ENCODE measurements at places on chromosomes 7 and 10. TPM values are rescaled to one million over a fixed set of nuclear protein-coding genes. Genes with fewer than 3 reads are reported as not detected.
A peak's percentile ranks its signal among the peaks of the same experiment; 100 is the strongest.

DNA sequence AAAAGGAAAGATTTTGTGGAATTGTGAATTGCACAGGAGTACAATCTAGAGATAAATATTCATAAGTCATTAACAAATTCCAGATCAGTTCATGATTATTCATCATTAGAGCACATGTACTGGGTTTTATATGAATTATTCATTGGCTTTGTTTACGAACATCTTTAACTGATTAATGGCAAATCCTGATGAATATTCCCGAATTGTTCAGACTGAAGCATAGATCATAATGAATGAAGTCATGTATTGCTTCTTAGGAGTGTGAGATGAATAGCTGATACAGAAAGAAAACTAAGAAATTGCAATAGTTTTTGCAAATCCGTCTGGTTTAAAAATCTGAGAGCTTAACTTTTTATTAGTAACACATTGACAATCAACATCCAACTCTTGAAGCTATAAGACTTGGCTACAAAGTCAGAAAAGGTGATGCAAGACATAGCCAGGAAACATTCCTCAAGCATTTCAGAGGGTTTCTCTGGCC, 183.6 kb upstream of the DGKB start:
- no peak for DNase-seq
- no peaks in the 10 kb centered on the region for H3K36me3 ChIP-seq
- H3K4me1 ChIP-seq: no peaks in the 10 kb centered on the region
- no peak overlapping the region for H3K27ac ChIP-seq

GRCh38 chr7:51472873-51473272, 156.3 kb upstream of the COBL start:
- no peak overlapping the region for H3K4me3 ChIP-seq
- no peaks in the 10 kb centered on the region for H3K4me1 ChIP-seq
- H3K27me3 ChIP-seq: peaks cover 36% of the 10 kb centered on the region
- no peak overlapping the region for H3K27ac ChIP-seq

DNA sequence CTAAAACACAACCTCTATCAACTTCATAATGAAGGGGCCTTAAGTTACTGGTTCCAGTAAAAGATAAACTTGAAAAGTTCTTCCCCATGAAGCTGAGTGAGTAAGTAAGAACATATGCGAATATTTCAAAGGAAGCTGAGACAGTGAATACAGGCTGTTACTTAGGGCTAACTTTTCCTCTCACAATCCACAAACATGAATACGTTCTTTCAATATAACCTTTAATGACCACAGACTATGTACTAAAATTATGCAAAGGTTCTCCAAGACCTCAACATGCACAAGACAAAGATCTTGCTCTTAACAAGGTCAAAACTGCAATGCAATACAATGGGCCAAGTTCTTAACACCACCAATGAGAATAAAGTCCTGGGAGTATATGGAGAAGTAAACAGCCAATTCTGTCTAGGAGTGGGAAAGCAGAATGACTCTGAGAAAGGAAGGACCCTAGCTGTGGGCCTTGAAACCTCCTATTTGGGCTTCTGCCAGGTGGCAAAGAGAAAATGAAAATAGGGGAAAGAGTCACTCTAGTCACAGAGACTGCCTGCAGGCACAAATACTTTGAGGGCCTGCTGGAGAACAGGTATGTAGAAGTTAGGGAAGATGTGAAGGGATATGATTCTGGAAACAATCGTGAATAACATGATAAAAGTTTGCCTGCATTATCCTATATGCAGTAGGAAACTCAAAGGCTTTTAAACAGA, 43.7 kb downstream of the OSBPL3 start:
- H3K36me3 ChIP-seq: no peaks in the 10 kb centered on the region
- DNase-seq: no peak
- peaks cover 28% of the 10 kb centered on the region for H3K4me1 ChIP-seq
- H3K27ac ChIP-seq: peak overlapping the region; percentile 34

DNA sequence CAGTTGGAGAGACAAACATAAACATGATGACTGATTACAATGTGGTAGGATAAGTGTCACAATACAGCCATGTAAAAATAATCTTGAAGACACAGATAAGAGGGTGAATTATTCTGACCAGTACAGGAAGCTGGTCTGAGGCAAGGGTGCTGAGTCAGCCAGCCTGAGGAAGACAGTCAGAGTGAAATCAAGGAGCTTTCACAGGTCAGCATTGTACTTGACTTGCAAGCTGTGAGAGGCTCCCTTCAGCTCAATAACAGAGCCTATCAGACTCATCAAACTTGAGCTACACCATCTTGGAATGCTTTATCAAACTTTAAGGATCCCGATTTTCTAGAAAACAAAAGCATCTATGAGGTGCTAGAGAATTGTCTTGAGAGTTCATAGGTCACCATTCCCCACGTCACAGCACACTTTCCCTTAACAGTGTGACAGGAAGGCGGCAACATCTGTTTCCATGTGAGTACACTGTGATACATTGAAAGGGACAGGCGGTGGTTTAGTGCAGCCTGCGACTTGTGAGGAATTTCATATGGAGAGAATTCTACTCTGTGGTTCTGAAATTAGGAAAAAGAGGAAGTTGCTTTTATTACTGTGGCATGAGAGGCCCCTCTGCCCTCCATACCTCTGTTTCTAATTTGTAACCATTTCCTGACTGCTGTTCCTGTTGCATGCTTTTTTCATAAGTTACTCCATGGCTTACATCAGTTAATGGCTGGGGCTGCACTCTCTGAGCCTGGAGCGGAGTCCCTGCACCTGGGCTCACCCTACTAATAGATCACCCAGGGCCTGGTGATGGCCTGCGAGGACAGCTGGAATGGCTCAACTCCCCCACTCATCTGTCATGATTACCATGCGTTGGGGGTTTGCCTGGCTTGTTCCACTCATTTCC, 417.1 kb downstream of the SUGCT start:
- H3K27me3 ChIP-seq: no peaks in the 10 kb centered on the region
- H3K4me1 ChIP-seq: peaks cover 7% of the 10 kb centered on the region
- no peak overlapping the region for H3K27ac ChIP-seq
- peak; percentile 35 for DNase-seq
- H3K4me3 ChIP-seq: no peak overlapping the region

- peaks cover 41% of the 10 kb centered on the region for H3K4me1 ChIP-seq
- H3K4me3 ChIP-seq: peak overlapping the region; percentile 2
- H3K27ac ChIP-seq: no peak overlapping the region
- no peaks in the 10 kb centered on the region for H3K36me3 ChIP-seq
- no peaks in the 10 kb centered on the region for H3K27me3 ChIP-seq
- peak; percentile 91 for DNase-seq
Observed at GRCh38 chr7:29609162-29610037, 45.8 kb downstream of the PRR15 start.

- DNase-seq: no peak
- no peaks in the 10 kb centered on the region for H3K27me3 ChIP-seq
- H3K27ac ChIP-seq: peak overlapping the region; percentile 31
- H3K36me3 ChIP-seq: peaks cover 92% of the 10 kb centered on the region
Observed at GRCh38 chr7:107194052-107194451, 25.2 kb downstream of the HBP1 start.

DNA sequence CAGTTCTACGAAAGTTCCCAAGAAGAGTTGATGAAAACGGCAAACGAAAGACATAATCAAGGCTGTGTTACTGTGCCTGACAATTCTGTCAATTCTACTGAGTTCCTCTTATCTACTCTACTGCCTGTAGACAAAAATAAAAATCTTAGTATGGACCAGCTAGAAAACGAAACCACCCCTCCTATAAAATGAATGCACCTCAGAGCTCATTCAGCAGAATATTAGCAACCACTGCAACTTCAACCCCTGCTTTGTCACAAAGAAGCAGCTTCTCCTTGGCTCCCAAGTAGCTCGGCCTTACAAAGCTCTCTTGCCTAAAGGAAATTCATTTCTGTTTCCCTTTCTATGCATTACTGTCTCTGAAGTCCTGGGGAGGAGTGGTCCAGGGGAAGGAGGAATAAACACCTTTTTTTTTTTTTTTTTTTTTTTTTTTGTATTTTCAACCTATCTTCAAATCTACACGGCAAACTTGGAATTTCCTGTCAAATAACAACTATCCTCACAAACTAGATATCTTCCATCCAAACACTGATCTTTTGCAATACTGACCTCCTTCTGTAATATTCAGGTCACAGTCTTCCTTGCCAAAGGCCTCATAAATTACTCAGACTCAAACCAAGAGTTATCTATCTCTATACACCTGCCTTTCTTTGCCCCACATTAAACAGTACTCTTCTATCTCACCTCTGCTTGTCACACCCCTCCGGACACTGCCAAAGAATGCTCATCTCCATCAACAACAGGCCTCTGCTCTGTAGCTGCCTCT, 74.3 kb downstream of the GLI3 start:
- peaks cover 43% of the 10 kb centered on the region for H3K4me1 ChIP-seq
- peak overlapping the region; percentile 95 for H3K27ac ChIP-seq
- H3K36me3 ChIP-seq: no peaks in the 10 kb centered on the region
- H3K27me3 ChIP-seq: no peaks in the 10 kb centered on the region

DNA sequence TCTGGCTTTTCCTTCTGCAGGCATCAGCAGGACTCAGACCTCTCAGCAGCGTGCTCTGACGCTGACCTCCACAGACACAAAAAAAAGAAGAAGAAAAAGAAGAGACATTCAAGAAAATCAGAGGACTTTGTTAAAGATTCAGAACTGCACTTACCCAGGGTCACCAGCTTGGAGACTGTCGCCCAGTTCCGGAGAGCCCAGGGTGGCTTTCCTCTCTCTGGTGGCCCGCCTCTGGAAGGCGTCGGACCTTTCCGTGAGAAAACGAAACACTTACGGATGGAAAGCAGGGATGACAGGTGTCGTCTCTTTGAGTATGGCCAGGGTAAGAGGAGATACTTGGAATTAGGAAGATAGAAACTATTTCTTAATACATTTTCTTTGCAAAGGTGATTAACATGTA, 115.7 kb downstream of the CYTH3 start:
- DNase-seq: no peak
- peaks cover 63% of the 10 kb centered on the region for H3K36me3 ChIP-seq
- no peaks in the 10 kb centered on the region for H3K4me1 ChIP-seq
- no peak overlapping the region for H3K4me3 ChIP-seq
- no peak overlapping the region for H3K27ac ChIP-seq

- peak overlapping the region; percentile 68 for H3K27ac ChIP-seq
- peaks cover 11% of the 10 kb centered on the region for H3K4me1 ChIP-seq
- H3K27me3 ChIP-seq: no peaks in the 10 kb centered on the region
- H3K36me3 ChIP-seq: no peaks in the 10 kb centered on the region
Observed at GRCh38 chr7:20532890-20533289, 82.6 kb upstream of the ABCB5 start.

DNA sequence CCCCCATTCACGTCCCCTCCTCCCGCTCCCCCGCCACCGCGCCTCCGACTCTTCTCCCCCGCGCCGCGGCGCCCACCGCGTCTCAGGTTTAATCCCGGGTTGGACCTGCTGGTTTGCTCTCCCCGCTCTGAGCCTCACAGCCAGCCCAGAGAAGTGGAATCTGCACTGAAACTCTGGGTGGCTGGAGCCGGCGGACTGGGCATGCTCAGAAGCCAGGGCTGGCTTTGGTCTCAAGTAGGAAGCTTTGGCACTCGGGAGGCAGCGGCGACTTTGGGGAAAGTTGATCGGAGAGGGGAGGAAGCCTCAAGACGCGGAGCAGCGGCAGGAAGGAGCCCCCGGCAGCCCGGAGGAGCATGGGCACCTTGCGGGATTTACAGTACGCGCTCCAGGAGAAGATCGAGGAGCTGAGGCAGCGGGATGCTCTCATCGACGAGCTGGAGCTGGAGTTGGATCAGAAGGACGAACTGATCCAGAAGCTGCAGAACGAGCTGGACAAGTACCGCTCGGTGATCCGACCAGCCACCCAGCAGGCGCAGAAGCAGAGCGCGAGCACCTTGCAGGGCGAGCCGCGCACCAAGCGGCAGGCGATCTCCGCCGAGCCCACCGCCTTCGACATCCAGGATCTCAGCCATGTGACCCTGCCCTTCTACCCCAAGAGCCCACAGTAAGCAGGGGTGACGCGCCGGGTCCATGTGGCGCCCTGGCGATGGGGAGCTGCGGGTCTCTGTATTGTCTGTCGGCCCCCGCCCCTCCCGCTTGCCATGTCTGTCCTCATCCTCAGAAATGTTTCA, at the start of gene PRKG1:
Gene PRKG1, plus strand, starts transcription at position 250 of the 791 bp plus-strand sequence.
- H3K4me3 ChIP-seq: peak within 1 kb of the TSS; percentile 80
- H3K36me3 ChIP-seq: no peaks in the 10 kb centered on the region
- peak within 1 kb of the TSS; percentile 17 for H3K27ac ChIP-seq
- no peak for DNase-seq
- H3K27me3 ChIP-seq: peaks cover 88% of the 10 kb centered on the region

- peaks cover 9% of the 10 kb centered on the region for H3K27me3 ChIP-seq
- no peak for DNase-seq
- H3K4me1 ChIP-seq: no peaks in the 10 kb centered on the region
- no peaks in the 10 kb centered on the region for H3K36me3 ChIP-seq
- no peak overlapping the region for H3K27ac ChIP-seq
Observed at GRCh38 chr7:148037044-148037443, 553.5 kb upstream of the C7orf33 start.

- peaks cover 8% of the 10 kb centered on the region for H3K4me1 ChIP-seq
- no peaks in the 10 kb centered on the region for H3K27me3 ChIP-seq
- H3K4me3 ChIP-seq: no peak overlapping the region
- DNase-seq: no peak
Observed at GRCh38 chr7:112049555-112050249, 156.5 kb downstream of the DOCK4 start.

GRCh38 chr7:16740623-16740953, 13.0 kb upstream of the TSPAN13 start:
- H3K36me3 ChIP-seq: no peaks in the 10 kb centered on the region
- H3K4me1 ChIP-seq: peaks cover 37% of the 10 kb centered on the region
- DNase-seq: no peak

GRCh38 chr7:33654676-33655075, 250.7 kb upstream of the BMPER start:
- no peak for DNase-seq
- H3K4me1 ChIP-seq: no peaks in the 10 kb centered on the region
- no peaks in the 10 kb centered on the region for H3K36me3 ChIP-seq
- no peak overlapping the region for H3K4me3 ChIP-seq
- H3K27ac ChIP-seq: no peak overlapping the region

GRCh38 chr7:2782565-2782964, 61.5 kb downstream of the GNA12 start:
- DNase-seq: no peak
- H3K4me3 ChIP-seq: no peak overlapping the region
- H3K27ac ChIP-seq: peak overlapping the region; percentile 81
- H3K36me3 ChIP-seq: no peaks in the 10 kb centered on the region
- peaks cover 6% of the 10 kb centered on the region for H3K4me1 ChIP-seq

- H3K27ac ChIP-seq: no peak overlapping the region
- no peaks in the 10 kb centered on the region for H3K27me3 ChIP-seq
- H3K4me1 ChIP-seq: no peaks in the 10 kb centered on the region
- H3K4me3 ChIP-seq: no peak overlapping the region
- DNase-seq: no peak
- H3K36me3 ChIP-seq: no peaks in the 10 kb centered on the region
Observed at GRCh38 chr10:33388785-33389184, 54.3 kb upstream of the NRP1 start.

- no peak overlapping the region for H3K27ac ChIP-seq
- no peak overlapping the region for H3K4me3 ChIP-seq
- H3K27me3 ChIP-seq: no peaks in the 10 kb centered on the region
- no peaks in the 10 kb centered on the region for H3K36me3 ChIP-seq
Observed at GRCh38 chr7:42126475-42127231, 110.4 kb downstream of the GLI3 start.

The PLAC9 gene
- total RNA-seq: 1.0 TPM

The LLCFC1 gene
- not detected for total RNA-seq

The GCK gene
- not detected for total RNA-seq

The PVRIG gene
- total RNA-seq: not detected

The P4HA1 gene
- total RNA-seq: 23.9 TPM

The HTRA1 gene
- total RNA-seq: 157 TPM

The GIMAP5 gene
- not detected for total RNA-seq

The NKX2-3 gene
- total RNA-seq: not detected

The CRYGN gene
- not detected for total RNA-seq

The SNCG gene
- total RNA-seq: 4.2 TPM
